ENCODE measurements at places on chromosomes 3 and 15.
A peak's percentile ranks its signal among the peaks of the same experiment; 100 is the strongest.

- DNase-seq, result no peak
These were observed 539.3 kb upstream of the LMCD1 start for GRCh38 chr3:7962301-7962700.

GRCh38 chr15:26158176-26158575 is 295.0 kb upstream of the ATP10A start:
- DNase-seq, result no peak

DNA sequence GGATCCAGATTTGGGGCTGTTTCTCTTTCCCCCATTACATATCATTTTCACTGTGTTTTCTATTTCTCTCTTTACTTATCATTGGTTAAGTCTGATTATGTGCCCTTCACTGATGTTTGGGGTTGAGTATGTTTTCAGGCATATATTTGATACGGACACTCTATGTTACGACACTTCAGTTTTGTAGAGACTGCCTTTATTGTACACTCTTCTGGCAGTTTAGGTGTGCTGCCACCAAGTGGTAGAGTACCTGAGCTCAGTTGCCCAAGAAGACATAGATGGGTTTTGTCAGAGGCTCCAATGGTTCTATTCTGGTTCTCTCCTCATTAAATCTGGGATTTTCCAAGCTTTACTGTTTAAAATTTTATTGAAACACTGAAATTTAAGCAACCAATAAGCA is 255.0 kb upstream of the ROPN1 start:
- peak; percentile 12 for DNase-seq

DNA sequence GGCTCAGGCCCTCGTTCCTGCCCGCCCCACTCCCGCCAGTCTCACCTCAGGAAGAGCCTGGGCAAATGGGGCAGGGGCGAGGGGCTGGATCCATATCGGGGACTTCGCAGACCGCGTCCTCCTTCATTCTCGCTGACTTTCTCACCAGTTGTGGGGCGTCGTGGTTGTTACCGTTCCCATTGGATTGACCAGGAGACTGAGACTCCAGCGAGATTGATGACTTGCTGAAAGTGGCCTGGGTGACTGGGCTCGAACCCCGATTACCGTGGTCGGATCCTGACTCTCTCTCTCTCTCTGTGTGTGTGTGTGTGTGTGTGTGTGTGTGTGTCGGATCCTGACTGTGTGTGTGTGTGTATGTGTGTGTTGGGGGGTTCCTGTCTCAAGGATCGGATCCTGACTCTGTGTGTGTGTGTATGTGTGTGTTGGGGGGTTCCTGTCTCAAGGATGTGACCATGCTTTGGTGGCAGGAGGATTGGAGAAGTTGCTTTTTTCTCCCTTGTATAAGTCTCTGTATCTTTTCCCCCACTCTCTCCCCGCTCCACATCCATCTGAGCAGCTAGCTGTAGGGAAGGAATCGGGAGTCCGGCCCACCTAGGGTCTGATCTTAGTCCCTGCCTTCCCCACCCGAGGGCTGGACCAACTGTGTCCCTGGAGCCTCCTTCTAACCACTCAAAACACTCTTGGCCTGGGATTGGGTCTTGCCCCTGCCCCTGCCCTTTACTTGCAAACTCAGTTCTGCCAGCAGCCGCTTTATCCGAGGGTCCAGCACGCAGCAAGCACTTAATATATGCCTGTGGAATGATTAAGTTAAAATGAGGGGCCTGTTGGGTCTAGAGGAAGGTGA is 603 bp downstream of the PLEKHO2 start:
- DNase-seq, result no peak

DNA sequence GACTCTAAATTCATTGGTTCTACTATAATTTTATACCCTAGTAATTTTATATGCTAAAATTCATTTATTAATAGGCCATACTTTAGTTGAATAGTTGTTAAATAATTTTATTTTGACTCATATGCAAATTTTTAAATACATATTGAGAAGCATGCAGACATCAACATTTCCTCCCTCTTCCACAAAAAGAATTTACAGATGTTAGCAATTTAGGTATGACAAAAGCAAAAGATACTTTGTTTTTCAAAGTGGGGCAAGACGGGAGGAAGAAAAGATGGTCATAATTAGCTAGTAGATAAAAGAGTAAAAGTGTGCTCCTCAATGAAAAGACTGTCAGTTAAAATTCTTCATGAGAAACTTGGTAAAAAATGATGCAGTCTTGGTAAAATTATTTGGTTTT is 148.9 kb upstream of the TSPAN3 start:
- no peak for DNase-seq

DNA sequence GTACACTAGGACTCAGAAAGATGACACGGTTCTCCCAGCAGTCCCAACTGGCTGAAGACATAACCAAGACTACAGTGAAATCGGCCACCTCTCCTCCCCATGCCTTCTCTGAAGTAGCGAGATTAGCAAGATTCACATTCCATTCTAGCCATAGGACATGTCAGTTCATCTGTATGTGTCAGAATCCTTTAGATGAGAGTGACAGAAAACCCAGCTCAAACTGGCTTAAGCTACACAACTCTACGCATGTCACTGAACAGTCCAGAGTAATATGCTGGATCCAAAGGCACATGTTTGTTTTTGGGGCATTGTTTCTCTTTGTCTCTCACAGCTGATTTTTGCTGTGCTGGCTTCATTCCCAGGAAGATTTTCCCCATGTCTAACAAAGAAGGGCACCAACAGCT is 75.8 kb downstream of the RARB start:
- DNase-seq, result no peak

- DNase-seq, result no peak
These were observed 3.3 kb downstream of the HES1 start for GRCh38 chr3:194139071-194139813.

- no peak for DNase-seq
These were observed 16.7 kb upstream of the CRTC3 start for GRCh38 chr15:90512981-90513380.

DNA sequence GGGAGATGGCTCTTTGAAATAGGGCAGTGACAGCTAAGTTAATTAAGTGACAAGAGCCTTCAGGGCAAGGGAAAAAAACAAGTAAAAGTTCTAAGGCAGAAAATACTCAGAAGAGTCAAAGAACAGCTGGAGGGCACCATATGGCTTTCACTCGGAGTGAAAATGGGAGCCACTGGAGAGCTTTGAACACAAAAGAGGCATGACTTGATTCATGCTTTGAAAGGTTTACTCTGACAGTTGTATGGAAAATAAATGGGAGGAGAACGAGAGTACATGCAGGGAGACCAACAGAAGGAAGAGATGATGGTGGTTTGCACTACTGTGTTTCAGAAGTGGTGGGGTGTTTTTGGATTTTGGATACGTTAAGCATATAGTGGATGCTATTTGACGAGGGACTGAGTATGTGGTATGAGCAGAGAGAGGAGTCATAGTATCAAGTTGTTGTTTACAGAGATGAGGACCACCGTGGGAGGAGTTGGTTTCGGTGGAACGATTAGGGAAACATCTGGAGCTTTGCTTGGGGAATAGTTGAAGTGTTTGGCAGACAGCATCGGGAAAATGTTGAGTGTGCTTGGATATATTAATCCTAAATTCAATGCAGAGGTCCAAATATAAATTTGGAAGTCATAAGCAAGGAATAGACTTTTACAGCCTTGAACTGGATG is 411.5 kb downstream of the GABRG3 start:
- no peak for DNase-seq

- DNase-seq, result no peak
These were observed 161.4 kb downstream of the WNT7A start for GRCh38 chr3:13718436-13718835.

DNA sequence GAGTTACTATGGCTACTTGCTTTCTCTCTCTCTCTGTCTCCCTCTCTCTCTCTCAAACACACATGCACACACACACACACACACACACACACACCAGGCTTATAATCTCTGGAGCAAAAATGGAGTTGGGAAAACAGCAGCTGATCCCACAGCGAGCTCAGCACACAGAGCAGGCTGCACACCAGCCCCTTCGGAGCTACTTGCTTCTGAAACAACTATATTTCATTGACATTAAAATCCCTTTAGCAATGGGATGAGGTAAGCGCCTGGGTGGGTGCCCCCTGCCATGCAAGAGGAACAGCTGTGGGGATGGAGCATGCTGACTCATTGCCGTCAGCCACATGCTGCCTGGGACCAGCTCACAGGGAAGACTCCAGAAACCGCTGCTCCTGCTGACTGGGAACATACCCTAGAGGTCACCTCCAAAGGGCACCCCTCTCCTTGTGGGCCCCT is 45.7 kb downstream of the B3GNT5 start:
- DNase-seq, result no peak

DNA sequence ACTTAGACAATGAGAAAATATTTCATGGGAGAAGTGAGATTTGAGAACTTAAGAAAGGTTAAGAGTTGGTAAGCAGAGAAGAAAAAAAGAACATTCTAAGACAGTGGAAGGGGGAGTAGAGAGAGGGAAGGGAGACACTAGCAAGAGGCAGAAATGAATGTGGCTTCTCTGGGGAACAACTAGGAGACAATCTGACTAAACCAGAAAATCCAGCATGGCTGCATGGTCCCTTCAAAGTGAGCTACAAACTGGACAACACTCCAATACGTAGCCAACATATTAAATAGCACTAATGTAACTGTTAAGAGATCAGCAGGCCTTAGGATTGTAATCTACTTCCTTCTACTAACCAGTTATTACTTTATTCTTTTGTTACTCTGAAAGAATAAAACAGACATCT is 89.7 kb downstream of the NR1I2 start:
- DNase-seq, result no peak

DNA sequence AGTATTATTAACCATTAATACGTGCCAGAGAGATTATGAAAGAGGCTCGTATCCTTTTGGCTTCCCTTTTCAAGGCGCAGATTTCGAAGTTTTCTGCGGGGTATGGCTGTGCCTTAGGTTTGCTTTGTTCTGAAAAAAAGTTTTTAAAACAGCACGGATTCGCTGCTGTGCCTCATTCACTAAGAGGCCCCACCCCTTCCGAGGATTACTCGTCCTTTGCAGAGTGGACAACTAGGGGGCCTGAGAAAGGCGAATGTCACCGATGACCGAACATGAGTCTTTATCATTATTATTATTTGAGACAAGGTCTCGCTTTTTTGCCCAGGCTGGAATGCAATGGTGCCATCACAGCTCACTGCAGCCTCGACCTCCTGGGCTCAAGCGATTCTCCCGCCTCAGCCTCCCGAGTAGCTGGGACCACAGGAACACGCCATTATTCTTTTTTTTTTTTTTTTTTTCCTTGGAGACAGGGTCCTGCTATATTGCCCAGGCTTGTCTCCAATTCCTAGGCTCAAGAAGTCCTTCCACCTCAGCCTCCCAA is 684 bp upstream of the RPS27L start:
- no peak for DNase-seq

DNA sequence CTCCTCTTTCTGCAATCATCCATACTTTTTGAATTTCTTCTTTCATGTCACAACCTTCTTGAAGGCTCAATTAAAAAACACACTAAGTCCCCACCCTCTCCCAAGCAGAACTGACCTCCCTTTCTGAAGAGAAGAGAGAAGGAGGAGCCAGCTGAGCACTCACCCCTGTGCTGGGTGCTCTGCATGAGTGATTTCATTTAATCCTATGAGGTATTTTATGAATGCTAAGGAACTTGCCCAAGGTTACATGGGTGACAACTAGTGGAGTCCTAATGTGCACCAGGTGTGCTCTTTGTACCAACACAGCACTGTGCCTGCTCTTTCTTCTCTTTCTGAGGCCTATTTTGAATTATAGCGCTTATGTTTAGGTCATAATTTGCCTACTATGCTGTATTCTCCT is 135.6 kb downstream of the DUT start:
- no peak for DNase-seq

DNA sequence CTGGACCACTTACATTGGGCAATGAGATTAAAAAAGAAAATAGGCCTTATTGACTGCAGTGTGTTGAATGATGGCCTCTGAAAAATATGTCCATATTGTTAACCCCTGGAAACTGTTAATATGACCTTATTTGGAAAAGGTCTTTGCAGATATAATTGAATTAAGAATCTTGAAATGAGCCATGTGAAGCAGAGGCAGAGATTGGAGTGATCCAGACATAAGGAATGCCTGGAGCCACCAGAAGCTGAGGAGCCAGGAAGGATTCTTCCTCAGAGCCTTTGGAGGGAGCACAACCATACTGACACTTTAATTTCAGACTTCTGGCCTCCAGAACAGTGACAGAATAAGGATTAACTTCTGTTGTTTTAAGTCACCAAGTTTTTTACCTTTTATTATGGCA is 510.4 kb upstream of the AGTR1 start:
- no peak for DNase-seq

GRCh38 chr15:35540885-35541284 is 5.1 kb downstream of the DPH6 start:
- no peak for DNase-seq

DNA sequence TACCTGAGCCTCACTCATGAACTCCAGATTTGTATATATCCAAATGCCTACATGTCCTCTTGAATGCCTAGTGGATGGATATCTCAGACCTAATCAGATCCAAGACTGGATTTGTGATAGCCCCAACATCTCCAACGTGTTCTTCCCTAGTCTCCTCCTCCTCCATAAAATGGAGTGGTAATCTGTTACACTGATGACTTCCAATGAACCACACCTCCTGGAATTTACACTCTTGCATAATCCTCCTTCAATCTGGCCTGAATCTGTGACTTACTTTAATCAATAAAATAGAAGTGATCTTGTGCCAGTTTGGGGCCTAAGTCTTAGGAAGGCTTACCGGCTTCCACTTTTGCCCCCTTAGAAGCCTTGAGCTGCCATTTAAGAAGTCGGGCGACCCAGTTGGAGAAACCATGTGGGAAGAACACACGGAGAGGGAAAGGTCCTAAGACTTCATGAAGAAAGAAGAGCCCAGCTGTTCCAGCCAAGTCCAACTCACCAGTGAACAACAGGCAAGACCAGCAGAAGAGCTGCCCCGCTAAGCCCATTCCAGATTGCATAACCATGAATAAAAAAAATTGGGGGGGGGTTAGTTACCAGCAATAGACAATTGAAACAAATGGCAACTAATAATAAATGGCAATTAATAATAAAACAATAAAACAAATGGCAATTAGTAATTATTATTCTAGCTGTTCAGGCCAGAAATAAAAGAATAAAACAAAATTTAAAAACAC is 164.3 kb downstream of the STT3B start:
- DNase-seq, result no peak

- no peak for DNase-seq
These were observed 746 bp upstream of the CD80 start for GRCh38 chr3:119560160-119560559.

Measured in Panc1 (cell line).